ENCODE measurements at places on chromosomes 6 and 20.

GRCh38 chr20:1757072-1757471, 99.5 kb upstream of the SIRPG start:
- DNase-seq, result no peak

- no peak for DNase-seq
Observed at GRCh38 chr6:18350712-18351111, 36.4 kb upstream of the RNF144B start.

DNA sequence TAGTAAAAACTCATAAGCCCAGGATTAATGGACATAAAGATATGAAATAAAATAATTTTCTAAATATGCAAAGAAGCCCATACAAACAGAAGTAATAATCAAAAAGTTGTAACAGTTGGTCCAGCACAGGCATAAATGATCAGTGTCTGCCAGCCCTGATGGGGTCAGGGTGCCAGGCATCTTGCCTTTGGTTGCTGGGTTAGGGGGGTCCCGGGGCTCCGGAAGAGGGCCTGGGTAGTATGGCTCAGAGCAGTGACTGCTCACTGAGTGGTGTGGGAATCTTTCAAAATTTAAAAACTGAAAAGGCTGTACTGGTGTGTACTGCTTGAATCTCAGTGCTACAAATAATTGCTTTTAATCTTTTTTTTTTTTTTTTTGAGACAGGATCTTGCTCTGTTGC, 7.7 kb upstream of the QKI start:
- no peak for DNase-seq

DNA sequence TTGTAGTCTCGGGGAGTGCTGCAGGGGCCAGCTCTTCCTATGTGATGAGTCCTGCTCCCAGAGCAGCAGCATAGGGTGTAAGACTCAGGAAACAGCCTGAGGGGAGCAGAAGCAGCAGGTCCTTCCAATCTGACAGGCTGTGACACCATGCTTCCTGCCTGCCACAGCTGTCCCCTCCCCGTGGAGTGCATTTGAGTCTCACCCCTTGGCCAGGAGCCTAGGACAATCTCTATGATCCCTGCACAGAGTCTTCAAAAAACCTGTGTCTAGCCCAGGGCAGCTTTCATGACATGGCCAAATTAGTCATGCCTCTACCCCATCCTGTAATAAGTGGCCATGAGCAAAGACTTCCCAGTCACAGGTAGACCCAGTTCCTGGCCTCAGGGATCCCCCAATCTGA, 23.1 kb upstream of the LRFN2 start:
- no peak for DNase-seq

- no peak for DNase-seq
Observed at GRCh38 chr6:125231574-125232343, 70.0 kb downstream of the HDDC2 start.

DNA sequence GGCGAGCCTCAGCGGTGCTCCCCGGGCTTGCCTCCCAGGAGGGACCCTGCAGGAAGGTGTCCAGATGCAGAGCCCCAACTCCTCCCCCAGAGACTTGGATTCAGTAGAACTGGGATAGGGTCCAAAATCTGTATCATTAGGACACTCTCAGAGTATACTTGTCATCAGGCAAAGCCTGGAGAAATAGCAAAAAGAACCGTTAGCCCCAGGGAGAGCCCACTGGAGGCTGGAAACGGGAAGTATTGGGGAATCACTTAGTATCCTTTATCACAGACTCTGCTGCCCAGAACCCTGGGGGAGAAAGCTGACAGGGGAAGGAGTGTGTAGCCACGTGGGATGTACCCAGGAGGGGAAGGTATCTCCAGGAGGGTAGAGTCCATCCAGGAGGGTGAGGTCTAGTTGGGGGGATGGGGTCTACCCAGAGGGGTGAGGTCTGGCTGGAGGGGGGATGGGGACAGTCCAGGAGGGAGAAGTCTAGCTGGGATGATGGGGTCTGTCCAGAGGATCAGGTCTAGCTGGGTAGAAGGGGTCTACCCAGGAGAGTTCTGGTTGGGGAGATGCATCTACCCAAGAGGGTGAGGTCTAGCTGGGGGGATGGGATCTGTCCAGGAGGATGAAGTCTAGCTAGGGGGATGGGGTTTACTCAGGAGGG, 107.2 kb downstream of the LY86 start:
- DNase-seq, result no peak

- DNase-seq, result no peak
Observed at GRCh38 chr6:1144842-1145767, 166.8 kb upstream of the FOXQ1 start.

DNA sequence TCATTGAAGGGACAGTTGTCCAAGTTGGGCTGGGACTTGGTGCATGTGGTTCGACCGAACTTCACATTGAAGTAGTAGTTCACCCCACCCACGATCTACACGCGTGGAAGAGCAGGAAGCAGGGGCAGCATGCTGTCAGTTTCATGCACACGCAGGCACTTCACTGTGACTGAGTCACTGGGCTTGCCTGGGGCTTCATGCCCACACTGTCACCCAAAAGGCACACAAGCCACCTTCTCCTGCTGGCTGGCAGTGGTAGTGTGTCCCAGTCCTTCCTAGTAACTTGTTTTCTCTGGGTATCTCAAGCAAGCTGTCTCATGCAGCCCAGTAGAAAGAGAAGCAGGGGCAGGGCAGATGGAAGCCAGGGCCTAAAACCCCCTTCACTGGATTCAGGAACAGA, 2.0 kb downstream of the CST5 start:
- DNase-seq, result no peak

- no peak for DNase-seq
Observed at GRCh38 chr6:161194374-161194773, 79.5 kb downstream of the AGPAT4 start.

DNA sequence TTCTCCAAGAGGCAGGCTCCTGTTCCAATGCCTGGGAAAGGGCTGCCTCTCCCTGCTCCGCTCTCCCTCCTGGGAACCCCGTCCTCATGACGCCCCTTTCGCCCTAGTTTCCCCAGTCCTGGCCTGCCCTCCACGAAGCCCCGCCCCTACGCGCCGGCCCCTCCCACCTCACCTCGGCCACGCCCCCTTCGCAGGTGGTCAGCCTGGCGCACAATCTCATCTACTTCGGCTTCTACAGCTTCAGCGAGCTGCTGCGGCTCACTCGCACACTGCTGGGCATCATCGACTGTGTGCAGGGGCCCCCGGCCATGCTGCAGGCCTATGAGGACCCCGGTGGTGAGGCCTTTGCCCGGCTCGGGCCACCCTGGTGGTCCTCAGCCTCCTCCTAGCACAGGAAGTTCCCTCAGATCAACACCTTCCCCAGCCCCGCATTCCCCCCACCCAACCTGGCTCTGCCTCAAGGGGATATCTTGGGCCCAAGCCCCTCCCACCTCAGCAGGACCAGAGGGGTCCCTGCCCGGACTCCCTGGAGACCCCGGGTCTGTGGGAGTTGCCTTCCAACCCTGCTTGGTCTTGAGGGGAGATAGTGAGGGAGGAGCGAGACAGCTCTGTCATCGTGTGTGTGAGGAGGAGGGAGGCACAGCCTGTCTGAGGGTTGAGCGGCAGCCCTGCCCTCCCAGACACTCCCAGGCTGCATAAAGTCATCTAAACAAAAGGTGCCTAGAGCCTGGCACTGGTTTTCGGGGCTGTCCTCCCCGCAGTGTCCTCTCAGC, 40.3 kb downstream of the UQCC2 start:
- no peak for DNase-seq

DNA sequence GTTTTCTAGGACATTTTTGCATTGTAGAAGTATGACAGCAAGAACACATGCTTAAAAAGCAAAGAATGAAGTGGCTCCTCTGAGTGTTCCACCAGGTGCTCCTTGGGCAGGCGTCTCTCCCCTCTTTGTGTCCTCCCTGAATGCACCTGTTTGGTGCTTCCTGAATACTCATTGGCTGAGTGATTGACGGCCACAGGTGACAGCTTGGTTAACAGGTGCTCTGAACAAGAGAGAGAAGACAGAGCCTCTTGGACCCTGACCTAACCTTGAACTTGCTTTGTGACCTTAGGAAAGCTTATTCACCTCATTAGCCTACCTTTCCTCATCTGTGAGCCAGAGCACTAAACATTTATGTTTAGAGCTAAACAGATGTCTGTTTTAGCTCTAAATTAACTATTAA, 93.7 kb downstream of the TULP4 start:
- no peak for DNase-seq

GRCh38 chr6:112215488-112216284, 38.7 kb downstream of the LAMA4 start:
- DNase-seq, result no peak

DNA sequence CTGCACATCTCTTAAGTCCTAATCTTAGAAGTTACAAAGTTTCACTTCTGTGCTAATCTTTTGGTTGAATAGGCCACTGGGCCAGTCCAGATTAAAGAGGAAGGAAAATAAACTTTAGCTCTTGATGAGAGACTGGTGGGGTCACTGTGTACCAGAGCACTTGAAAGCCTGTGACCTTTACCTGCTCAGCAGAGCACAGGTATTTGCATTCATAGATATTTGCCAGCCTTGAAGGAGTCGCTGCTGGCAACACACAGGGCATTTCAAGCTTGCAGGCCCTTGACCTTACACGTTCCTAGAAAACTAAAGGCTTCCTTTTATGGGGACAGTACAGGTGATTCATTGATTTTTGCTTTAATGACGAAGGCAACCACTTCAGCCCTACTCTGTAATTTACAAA, 108.4 kb upstream of the SLC22A23 start:
- no peak for DNase-seq

GRCh38 chr6:91328241-91328640, 741.4 kb upstream of the MAP3K7 start:
- DNase-seq, result no peak

GRCh38 chr6:87100216-87100615, 5.3 kb upstream of the CGA start:
- no peak for DNase-seq

DNA sequence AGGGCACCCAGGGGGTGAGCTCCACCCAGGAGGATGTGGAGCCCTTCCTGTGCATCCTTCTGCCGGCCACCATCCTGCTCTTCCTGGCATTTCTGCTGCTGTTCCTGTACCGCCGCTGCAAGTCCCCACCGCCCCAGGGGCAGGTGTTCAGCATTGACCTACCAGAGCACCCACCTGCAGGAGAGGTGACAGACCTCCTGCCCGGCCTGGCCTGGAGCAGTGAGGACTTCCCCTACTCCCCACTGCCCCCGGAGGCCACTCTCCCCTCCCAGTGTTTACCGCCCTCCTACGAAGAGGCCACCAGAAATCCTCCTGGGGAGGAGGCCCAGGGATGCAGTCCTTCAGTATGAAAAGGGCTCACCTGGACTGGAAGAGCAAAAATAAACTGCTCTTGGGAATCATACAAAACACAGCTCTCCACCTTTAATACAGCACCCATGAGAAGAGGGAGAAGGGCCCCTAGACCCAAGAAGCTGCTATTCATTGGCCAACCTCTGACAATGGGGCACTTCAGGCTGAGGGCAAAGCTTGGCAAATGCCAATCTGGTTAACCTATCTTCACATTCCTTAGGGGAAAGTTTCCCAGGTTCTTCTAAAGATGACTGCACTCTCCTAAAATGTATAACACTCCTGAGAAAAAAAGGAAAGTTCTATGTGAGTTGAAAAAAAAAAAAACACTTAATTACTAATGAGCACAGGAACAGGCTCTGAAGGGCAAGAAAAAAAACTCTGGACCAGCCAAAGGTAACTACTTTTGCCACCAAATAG, 5.0 kb downstream of the SMIM28 start:
- DNase-seq, result no peak

DNA sequence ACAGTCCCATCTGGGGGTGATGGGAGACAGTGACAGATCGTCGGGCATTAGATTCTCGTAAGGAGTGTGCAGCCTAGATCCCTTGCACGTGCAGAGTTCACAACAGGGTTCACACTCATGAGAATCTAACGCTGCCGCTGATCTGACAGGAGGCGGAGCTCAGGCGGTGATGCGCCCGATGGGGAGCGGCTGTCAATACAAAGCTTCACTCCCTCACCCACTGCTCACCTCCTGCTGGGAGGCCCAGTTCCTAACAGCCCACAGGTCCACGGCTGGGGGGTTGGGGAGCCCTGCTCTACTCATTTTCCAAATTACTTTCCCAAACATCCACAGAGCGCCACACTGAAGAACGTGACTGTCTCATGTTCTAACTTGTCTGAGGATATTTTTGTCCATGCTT, 25.3 kb downstream of the CTCFL start:
- no peak for DNase-seq

GRCh38 chr6:98894810-98895209, 52.9 kb downstream of the FBXL4 start:
- DNase-seq, result no peak
